ENCODE measurements at places on chromosomes 5 and 9.

DNA sequence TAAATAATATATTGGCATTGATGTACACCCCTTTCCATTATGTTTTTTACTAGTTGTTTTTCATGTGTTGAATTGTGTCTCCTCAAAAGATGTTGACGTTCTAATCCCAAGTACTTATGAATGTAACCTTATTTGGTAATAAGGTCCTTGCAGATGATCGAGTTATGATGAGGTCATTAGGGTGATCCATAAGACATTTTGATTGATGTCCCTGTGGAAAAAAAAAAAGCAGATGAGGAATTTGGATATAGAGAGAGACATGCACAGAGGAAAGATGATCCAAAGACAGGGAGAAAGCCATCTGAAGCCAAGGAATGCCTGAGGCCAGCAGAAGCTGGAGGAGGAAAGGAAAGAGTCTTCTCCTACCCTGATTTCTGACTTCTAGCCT lies 632.7 kb downstream of the TLR4 start:
- no peak for DNase-seq

GRCh38 chr9:112327718-112328450 lies 5.5 kb downstream of the PTBP3 start:
- no peak for DNase-seq

- DNase-seq = no peak
Observed at GRCh38 chr5:116976767-116977166, 402.1 kb upstream of the SEMA6A start.

DNA sequence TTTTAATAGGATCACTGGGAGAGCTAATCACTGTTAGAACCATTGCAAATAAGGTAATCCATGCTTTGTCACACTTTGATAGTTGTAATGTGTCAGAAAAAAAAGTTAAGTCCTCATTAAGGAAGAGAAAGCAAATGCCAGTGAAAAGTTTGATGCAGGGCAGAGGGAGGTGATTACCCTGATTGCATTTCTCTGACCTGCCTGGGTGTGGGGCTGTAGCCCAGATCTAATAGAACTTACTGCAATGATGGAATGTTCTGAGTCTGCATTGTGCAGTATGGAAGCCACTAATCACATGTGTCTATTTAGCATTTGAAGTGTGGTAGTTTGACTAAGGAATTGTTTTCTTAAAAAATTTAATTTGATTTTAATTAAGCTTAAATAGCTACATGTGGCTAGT lies 202.7 kb downstream of the ATP10B start:
- no peak for DNase-seq

GRCh38 chr9:2962471-2963172 lies 118.7 kb upstream of the PUM3 start:
- no peak for DNase-seq

GRCh38 chr5:90549729-90550275 lies 8.8 kb upstream of the ADGRV1 start:
- no peak for DNase-seq

GRCh38 chr5:69432412-69433206 lies 17.7 kb downstream of the MARVELD2 start:
- DNase-seq = no peak

GRCh38 chr5:175805256-175806011 lies 65.9 kb upstream of the CPLX2 start:
- DNase-seq = no peak

DNA sequence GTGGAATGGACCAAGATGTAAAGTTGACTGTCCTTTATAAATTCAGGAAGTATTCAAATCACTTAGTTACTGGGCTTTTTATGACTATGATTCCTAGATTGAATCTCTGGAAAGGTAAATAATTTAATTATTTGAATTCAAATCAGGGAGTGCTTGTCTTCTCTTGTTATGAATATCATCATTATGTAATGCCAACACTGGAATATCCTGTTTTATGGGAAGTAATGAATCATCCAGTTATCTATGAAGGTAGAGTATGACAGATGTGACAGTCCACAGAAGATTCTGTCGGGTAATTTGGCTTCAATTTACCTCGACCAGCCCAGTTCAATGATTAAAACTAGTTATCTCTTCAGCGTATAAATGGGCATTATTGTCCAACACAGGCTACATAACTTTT lies 141.0 kb upstream of the NUDT12 start:
- no peak for DNase-seq

GRCh38 chr9:72144756-72145492 lies 4.3 kb upstream of the GDA start:
- DNase-seq = no peak

DNA sequence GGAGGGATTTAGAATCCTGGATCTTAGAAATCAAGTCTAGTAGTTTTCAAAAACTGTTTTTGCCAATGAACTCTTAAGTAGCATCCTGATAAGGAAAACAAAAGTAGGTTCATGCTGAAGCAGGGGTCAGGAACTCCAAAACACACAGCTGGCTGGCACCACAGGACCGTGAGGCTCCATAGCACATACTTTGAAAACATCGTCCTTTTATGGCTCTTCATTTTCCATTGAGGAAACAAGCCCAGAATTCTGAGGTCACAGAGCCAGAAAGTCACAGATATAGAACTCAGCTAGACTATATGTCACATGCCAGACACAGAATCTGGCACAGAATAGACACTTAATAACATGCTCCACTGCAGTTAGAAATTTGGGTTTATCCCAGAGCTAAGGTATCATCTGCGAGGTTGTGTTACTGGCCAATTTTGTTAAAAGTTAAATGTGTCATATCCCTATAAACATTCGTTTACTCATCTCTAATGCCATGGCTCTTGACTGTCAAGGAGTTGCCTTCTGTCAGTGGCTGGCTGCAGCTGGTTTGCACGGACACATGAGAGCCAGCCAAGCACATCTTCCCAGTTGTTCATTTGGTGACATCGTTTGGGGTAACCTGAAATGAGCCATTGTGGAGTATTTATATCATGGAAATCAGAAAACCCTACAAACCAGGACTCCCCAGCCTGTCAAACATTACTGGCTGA lies 58.8 kb downstream of the FAM78A start:
- DNase-seq = no peak

DNA sequence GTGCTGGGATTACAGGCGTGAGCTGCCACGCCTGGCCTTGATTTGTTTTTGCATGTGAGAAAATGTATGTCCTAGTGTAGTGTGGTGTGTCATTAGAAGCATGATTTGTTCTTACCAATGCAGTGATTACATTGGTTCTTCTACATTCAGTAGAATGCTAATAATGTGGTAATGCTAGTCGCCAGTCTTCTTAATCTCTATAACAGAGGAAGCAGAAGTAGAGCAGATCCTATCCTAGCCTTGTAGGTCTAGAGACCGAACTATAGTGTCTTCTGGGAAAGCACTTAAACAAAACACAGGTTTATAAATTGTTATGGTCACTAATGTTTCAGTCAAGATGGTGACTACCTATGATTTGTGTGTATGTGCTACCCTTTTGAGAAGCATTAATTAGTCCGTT lies 197.5 kb upstream of the DMRT1 start:
- no peak for DNase-seq

GRCh38 chr9:69090946-69091345 lies 55.4 kb downstream of the FXN start:
- DNase-seq = no peak

- DNase-seq = no peak
Observed at GRCh38 chr9:113298311-113298710, 4.9 kb downstream of the RNF183 start.

Data from NCI-H748 treated with DMSO at 0.1 percent for 48 hours (cell line).